Keratinocyte (primary cell): ENCODE measurements at places on chromosomes 2 and 18. TPM values are rescaled to one million over a fixed set of nuclear protein-coding genes. Genes with fewer than 3 reads are reported as not detected.

CCDC74B gene
- polyA plus RNA-seq: 0.46 to 0.60 TPM (median 0.52 TPM) in 3 replicates

KIAA2012 gene
- polyA plus RNA-seq: not detected in 3 replicates

SPATA3 gene
- not detected in 3 replicates for polyA plus RNA-seq

RESP18 gene
- polyA plus RNA-seq: not detected in 3 replicates

RAX gene
- not detected in 3 replicates for polyA plus RNA-seq

CCDC102B gene
- polyA plus RNA-seq: 0.25 to 0.82 TPM (median 0.60 TPM) in 3 replicates

C2orf72 gene
- 0.05 to 0.09 TPM in 2 of 3 replicates, not detected in the other for polyA plus RNA-seq

FAM161A gene
- polyA plus RNA-seq: 0.78 to 2.1 TPM (median 1.1 TPM) in 3 replicates

HRH4 gene
- 0.01 to 0.15 TPM (median 0.03 TPM) in 3 replicates for polyA plus RNA-seq

PNO1 gene
- 16.2 to 22.5 TPM (median 18.8 TPM) in 3 replicates for polyA plus RNA-seq

SERPINB4 gene
- 0.52 to 4.7 TPM (median 2.4 TPM) in 3 replicates for polyA plus RNA-seq

GRCh38 chr2:43074052-43074451 lies 152.4 kb downstream of the ZFP36L2 start:
- H3K36me3 ChIP-seq: no peaks in the 10 kb centered on the region
- H3K4me3 ChIP-seq: peak overlapping the region; percentile 64
- no peaks in the 10 kb centered on the region for H3K27me3 ChIP-seq
- H3K27ac ChIP-seq: peak overlapping the region; percentile 97
- peaks cover 55% of the 10 kb centered on the region for H3K4me1 ChIP-seq
- no peak for DNase-seq

DNA sequence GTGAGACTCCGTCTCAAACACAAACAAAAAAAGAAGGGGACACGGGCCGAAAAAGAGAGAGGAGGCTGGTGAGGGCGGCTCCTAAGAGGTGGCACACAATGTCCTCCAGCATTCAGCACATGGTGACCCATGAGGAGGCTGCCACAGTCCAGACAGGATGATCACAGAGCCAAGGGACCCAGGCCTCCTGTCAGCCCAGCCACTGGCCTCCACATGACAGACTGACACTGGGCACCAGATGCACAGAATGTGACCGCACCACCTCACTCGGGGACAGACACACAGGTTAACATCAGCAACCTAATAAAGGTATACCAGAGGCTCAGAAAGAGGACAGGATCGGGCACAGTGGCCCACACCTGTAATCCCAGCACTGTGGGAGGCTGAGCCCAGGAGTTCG lies 21.0 kb downstream of the PASK start:
- H3K36me3 ChIP-seq: peaks cover 2% of the 10 kb centered on the region
- peaks cover 8% of the 10 kb centered on the region for H3K4me1 ChIP-seq
- no peak overlapping the region for H3K4me3 ChIP-seq

- no peaks in the 10 kb centered on the region for H3K4me1 ChIP-seq
- no peak overlapping the region for H3K4me3 ChIP-seq
- H3K36me3 ChIP-seq: peaks cover 8% of the 10 kb centered on the region
- H3K27ac ChIP-seq: no peak overlapping the region
- no peak for DNase-seq
These were observed 45.9 kb downstream of the FAM228A start for GRCh38 chr2:24220554-24221291.

GRCh38 chr2:1611886-1612285 lies 132.4 kb downstream of the PXDN start:
- no peaks in the 10 kb centered on the region for H3K27me3 ChIP-seq
- no peak overlapping the region for H3K4me3 ChIP-seq
- no peak overlapping the region for H3K27ac ChIP-seq
- no peak for DNase-seq

- no peaks in the 10 kb centered on the region for H3K36me3 ChIP-seq
- peaks cover 6% of the 10 kb centered on the region for H3K4me1 ChIP-seq
- H3K27ac ChIP-seq: peak overlapping the region; percentile 42
- peak; percentile 4 for DNase-seq
- peak overlapping the region; percentile 94 for H3K4me3 ChIP-seq
- H3K27me3 ChIP-seq: peaks cover 3% of the 10 kb centered on the region
These were observed 710 bp downstream of the SEC11C start for GRCh38 chr18:59140302-59140885.

GRCh38 chr2:236840215-236840614 lies 245.5 kb upstream of the COPS8 start:
- H3K36me3 ChIP-seq: no peaks in the 10 kb centered on the region
- no peak overlapping the region for H3K27ac ChIP-seq
- no peaks in the 10 kb centered on the region for H3K27me3 ChIP-seq

DNA sequence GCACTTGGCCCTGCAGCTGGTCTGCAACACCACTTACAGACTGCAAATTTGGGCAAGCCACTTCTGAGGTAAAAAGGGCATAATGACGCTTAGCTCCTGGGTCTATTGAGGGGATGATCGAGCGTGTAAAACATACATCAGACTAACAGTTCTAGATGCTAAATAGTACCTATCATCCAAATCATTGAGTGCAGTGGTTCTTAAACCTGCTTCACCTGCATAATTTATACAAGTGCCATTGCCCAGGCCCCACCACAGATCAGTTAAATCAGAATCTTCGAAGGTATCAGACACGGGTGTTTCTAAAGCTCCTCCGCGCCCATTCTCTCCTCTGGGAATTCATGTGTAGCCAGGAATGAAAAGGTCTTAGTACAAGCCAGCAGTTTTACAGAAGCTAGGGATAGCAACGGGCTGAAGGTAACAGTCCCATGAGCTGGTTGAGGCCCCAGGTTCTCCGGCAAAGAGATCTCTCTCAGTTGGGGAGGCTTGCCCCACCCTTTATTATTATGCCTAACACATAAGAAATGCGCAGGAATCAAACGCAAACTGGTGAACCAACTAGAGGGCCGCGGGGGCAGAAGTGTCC lies 737 bp upstream of the RNF181 start:
- H3K4me3 ChIP-seq: peak overlapping the region; percentile 87
- H3K27ac ChIP-seq: peak overlapping the region; percentile 91
- H3K36me3 ChIP-seq: peaks cover 7% of the 10 kb centered on the region
- DNase-seq: no peak
- H3K4me1 ChIP-seq: peaks cover 24% of the 10 kb centered on the region

- peaks cover 4% of the 10 kb centered on the region for H3K27me3 ChIP-seq
- H3K4me1 ChIP-seq: no peaks in the 10 kb centered on the region
- DNase-seq: no peak
These were observed 264.5 kb downstream of the BCL2 start for GRCh38 chr18:63054901-63055584.

DNA sequence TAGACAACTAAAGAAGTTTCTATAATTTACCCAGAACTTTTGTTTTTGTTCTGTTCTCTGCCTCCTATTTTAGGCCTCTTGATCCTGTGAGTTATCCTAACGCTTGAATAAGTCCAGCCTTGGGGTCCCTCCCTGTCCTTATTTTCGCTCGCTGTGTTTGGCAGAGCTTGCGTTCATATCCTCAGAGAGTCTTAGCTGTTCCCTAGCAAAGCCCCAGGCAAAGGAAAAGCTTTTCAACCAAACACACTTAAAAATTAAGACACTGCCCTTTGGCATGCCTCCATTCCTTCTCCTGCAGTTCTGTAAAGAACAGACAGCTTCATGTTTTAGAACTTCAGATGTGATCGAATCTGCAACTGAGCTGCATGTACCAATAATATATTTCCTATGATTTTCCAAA lies 517.2 kb downstream of the SUCLG1 start:
- DNase-seq: no peak
- H3K4me3 ChIP-seq: no peak overlapping the region
- no peaks in the 10 kb centered on the region for H3K36me3 ChIP-seq
- no peak overlapping the region for H3K27ac ChIP-seq

GRCh38 chr2:60560734-60561644 lies 7.5 kb upstream of the BCL11A start:
- no peak for DNase-seq
- H3K27ac ChIP-seq: no peak overlapping the region
- peaks cover 6% of the 10 kb centered on the region for H3K4me1 ChIP-seq
- H3K4me3 ChIP-seq: no peak overlapping the region
- no peaks in the 10 kb centered on the region for H3K36me3 ChIP-seq
- H3K27me3 ChIP-seq: peaks cover 5% of the 10 kb centered on the region

DNA sequence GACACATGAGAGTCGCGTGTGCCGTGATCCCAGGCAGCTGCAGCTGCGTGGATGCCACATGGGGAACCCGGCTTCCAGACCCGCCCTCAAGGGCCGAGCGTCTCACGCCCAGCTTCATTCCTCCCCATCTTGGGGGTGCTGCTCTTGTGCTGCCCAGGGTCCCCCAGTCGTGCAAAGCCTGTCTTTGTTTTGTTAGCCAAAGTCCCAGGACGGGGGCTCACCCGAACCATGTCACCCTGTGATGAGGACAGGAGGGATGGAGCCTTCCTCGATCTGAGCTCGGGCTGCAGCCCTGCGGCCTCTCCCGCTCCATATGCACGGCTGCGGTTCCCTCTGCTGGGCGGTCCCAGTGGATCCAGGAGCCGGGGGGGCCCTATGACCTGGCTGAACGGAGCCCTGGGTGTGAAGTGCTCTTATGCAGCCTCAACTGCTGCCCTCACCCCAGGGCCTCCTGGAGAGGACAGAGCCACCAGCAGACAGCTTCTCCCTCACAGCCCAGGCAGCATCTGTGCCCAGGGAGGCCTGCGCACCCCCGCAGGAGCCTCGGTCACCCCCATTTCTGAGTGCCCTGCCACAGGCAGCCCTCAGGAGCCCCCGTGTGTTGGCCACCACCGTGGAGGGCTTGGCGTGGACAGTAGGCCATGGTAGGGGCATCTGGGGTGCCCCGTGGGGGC lies 99.0 kb upstream of the CTDP1 start:
- DNase-seq: no peak
- no peak overlapping the region for H3K4me3 ChIP-seq
- no peaks in the 10 kb centered on the region for H3K4me1 ChIP-seq
- H3K27me3 ChIP-seq: no peaks in the 10 kb centered on the region

DNA sequence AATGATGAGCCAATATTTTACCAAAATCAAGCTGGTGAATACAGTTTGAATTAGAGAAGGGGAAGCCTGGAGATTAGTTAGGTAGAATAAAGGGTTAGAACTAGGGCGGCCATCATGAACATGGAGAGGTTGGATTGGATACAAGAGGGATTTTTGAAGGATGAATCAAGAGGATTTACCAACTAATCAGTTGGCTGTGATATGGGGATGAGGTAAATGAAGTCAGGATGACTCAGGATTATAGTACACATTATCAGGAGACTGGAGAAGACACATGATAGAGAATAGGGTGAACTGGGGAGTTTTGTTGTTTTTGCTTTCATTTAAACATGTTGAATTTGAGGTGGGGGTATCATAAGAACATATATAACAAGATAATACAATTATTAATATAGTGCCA lies 73.8 kb upstream of the PROKR1 start:
- no peak overlapping the region for H3K4me3 ChIP-seq
- H3K4me1 ChIP-seq: peaks cover 19% of the 10 kb centered on the region
- no peak for DNase-seq
- H3K27me3 ChIP-seq: no peaks in the 10 kb centered on the region

DNA sequence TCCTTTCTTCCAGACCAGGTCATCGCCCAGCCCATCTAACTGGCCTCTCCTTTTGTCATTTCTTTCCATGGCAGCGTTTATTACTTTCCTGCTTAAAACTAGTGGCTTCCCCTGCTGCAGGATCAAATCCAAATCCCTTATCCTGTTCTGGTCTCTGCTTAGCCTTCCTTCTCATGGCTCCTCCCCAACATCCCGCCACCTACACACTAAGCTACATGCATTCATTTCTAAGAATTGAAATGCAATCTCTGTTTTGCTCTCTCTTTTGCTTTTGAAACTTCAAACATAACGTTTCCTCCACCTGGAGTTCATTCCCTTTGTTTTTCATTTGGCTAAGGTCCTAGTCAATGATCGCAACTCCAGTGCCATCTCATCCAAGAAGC lies 18.0 kb upstream of the DPP4 start:
- H3K4me3 ChIP-seq: no peak overlapping the region
- peak overlapping the region; percentile 96 for H3K27ac ChIP-seq
- no peak for DNase-seq

DNA sequence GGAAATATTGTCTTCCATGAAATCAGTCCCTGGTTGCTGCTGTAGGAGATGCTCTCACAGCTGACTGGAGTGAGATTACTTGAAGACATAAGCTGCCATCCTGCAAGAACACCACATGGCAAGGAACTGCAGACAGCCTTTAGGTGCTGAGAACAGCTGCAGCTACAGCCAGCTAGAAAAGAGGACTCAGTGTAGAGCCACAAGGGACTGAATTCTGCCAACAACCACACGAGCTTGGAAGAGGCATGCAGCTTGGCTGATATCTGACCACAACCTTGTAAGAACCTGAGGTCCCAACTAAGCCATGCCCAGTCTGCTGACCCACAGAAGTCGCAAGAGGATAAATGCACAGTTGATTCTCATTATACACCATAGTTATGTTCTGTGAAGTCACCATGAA lies 181.8 kb upstream of the ARL4C start:
- no peaks in the 10 kb centered on the region for H3K36me3 ChIP-seq
- no peak overlapping the region for H3K27ac ChIP-seq
- no peak for DNase-seq
- peaks cover 55% of the 10 kb centered on the region for H3K4me1 ChIP-seq

GRCh38 chr2:172968061-172968469 lies 107.6 kb upstream of the MAP3K20 start:
- no peak overlapping the region for H3K27ac ChIP-seq
- peaks cover under 1% of the 10 kb centered on the region for H3K4me1 ChIP-seq
- no peaks in the 10 kb centered on the region for H3K36me3 ChIP-seq
- DNase-seq: no peak
- no peaks in the 10 kb centered on the region for H3K27me3 ChIP-seq

- H3K36me3 ChIP-seq: no peaks in the 10 kb centered on the region
- no peak overlapping the region for H3K27ac ChIP-seq
- no peak overlapping the region for H3K4me3 ChIP-seq
- H3K4me1 ChIP-seq: no peaks in the 10 kb centered on the region
These were observed 99.1 kb upstream of the HDAC4 start for GRCh38 chr2:239499726-239500573.

GRCh38 chr2:100852999-100853908 lies 33.3 kb downstream of the NPAS2 start:
- peaks cover 4% of the 10 kb centered on the region for H3K4me1 ChIP-seq
- no peak overlapping the region for H3K4me3 ChIP-seq
- H3K27ac ChIP-seq: no peak overlapping the region

- no peaks in the 10 kb centered on the region for H3K27me3 ChIP-seq
- peak overlapping the region; percentile 83 for H3K4me3 ChIP-seq
- H3K27ac ChIP-seq: no peak overlapping the region
- no peak for DNase-seq
- H3K36me3 ChIP-seq: no peaks in the 10 kb centered on the region
- H3K4me1 ChIP-seq: peaks cover 29% of the 10 kb centered on the region
These were observed 814 bp downstream of the FKBP7 start for GRCh38 chr2:178477443-178478129.

DNA sequence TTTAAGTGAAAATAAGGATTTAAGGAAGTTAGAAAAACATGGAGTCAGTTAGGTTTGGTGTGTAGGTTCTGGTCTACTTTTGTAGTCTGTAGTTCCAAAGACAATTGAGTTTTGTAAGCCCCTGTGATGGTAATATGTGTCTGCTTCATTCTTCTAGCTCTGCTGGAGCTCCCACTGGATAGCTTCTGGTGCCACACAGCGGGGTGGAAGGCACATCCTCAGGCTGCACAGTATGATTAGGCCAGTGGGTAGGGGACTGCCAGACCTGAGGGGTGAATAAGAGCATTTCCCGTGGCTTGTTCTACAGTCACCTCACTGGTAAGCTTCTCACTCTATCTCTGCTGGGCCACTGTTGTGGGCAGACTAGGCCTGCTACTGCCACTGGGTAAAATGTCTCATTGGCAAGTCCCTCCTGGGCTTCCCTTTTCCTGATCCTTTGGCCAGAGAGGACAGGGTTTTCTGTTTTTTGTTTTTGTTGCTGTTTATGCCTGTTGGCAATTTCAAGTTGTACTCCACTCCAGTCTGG lies 44.5 kb downstream of the TMEM131 start:
- H3K27ac ChIP-seq: peak overlapping the region; percentile 48
- no peaks in the 10 kb centered on the region for H3K27me3 ChIP-seq
- H3K4me3 ChIP-seq: no peak overlapping the region
- no peaks in the 10 kb centered on the region for H3K36me3 ChIP-seq
- H3K4me1 ChIP-seq: peaks cover 25% of the 10 kb centered on the region
- DNase-seq: no peak
